ENCODE measurements at places on chromosomes 7 and 10. TPM values are rescaled to one million over a fixed set of nuclear protein-coding genes. Genes with fewer than 3 reads are reported as not detected.
A peak's percentile ranks its signal among the peaks of the same experiment; 100 is the strongest.

DNA sequence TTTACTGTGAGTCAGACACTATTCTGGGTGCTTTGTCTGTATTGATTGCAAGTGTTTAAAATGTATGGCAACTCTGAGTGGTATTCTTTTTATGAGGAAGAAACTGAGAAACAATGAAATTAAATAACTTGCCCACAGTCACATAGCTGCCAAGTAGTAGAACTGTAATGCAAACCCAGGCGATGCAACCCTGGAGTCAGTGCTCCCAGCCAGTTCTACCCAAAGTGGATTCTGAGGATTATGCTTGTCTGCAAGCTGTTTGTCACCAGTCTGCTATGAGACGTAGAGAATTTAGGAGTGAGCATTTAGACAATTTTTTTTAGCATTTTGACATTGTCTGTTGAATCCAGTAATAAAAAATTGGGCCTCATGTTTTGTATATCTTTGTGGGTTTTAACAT, 306.0 kb upstream of the LRGUK start:
- H3K27me3 ChIP-seq, result no peaks in the 10 kb centered on the region
- no peak overlapping the region for H3K27ac ChIP-seq
- peaks cover 9% of the 10 kb centered on the region for H3K4me1 ChIP-seq
- no peak overlapping the region for H3K4me3 ChIP-seq
- no peak for DNase-seq

DNA sequence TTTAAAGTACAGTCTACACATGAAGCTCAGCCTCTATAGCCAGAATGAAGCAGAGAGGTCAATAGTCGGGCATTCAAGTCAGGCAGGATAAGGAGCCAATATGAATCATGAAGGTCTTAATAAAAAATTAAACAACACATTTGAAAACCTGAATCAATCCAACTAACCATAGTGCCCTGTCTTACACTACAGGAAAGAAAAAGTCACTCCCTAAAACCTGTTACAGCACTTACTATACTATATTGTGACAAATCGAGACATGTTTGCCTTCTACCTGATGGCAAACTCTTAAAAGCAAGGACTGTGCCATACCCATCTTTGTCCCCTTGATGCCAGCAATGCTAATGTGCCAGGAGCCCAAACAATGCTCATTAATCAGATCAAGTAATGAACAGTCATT, 117.6 kb downstream of the HTR7 start:
- no peak overlapping the region for H3K4me3 ChIP-seq
- no peak for DNase-seq
- H3K4me1 ChIP-seq, result no peaks in the 10 kb centered on the region
- no peak overlapping the region for H3K27ac ChIP-seq
- no peaks in the 10 kb centered on the region for H3K27me3 ChIP-seq
- H3K36me3 ChIP-seq, result no peaks in the 10 kb centered on the region

GRCh38 chr7:44175730-44176129, 13.5 kb downstream of the GCK start:
- DNase-seq, result peak; percentile 4
- no peak overlapping the region for H3K27ac ChIP-seq
- no peaks in the 10 kb centered on the region for H3K36me3 ChIP-seq
- H3K27me3 ChIP-seq, result no peaks in the 10 kb centered on the region
- no peaks in the 10 kb centered on the region for H3K4me1 ChIP-seq
- no peak overlapping the region for H3K4me3 ChIP-seq

DNA sequence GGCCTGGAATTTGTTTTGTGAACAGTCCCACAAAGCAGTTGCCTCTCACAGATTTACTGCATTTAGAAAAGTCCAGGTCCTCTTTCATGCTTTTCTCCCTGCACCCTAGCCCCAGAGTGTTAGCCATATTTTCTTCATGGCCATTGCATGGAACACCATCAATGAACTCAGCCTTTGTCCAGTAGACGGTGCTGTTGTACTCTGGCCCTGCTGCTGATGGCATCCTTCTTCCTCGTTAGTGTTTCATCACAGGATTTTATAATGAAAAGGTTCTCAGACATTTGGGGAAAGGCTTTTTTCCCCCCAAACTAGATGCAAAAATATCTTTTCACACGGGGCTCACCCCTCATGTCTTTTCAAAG, 93.0 kb upstream of the SLC25A13 start:
- no peak overlapping the region for H3K27ac ChIP-seq
- no peaks in the 10 kb centered on the region for H3K27me3 ChIP-seq
- H3K4me3 ChIP-seq, result no peak overlapping the region
- peak; percentile 68 for DNase-seq

DNA sequence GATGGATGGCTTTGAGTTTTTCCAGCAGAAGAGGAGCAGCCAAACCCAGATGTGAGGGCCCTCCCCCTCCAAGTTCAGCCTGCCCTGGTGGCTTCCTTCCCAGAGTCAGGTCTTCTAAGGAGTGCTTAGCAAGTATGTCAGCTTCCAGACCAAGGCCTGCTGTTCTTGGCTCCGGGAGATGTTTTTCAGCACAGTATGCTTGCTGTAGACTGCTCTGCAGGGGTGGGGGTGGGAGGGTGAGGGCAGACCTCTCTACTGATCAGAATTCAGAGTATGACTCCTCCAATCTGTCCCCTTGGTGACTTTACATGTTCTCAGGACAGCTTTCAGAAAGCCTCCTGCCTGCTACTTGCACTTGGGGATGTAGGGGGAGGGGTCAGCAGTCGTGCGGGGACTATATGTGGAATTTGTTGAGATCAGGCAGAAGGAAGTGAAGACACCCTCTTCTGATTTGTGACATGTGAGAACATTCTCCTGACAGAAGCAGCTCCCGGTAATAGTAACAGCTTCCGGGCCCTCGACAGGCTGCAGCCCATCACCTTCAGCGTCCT, 516.4 kb upstream of the ZMIZ1 start:
- no peak overlapping the region for H3K27ac ChIP-seq
- no peaks in the 10 kb centered on the region for H3K36me3 ChIP-seq

DNA sequence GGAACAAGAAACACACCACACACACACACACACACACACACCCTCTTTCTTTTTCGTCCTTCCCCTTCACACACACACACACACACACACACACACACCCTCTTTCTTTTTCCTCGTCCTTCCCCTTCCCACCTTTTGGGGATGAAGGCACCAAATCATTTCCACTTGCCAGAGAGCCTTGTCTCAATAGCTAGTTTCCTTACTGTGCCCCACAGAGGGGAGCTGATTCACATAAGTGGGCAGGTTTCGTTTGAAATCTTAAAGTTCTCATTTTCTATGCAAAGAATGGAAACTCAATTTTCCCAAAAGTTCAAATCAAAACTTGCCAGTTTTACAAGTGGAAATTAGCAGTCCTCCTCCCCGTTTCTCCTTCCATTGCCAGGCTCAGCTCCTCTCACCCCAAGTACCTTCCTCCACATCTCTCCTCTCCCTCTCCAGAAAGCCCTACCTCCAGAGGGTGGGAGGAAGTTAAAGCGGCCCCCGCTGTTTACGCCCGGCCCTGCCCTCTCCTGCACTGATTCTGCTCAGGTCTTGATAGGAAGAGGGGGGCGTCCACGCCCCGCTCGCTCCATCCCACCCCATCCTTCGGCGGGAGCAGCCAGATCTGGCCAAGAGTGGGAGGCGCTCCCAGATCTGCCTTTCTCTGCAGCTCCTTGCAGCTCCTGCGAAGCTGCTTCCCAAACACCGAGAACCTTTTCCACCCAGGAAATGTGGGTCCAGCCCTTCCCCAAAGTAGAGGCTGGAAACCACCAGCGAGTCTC, 1.3 kb downstream of the CTTNBP2 start:
- no peak overlapping the region for H3K27ac ChIP-seq
- H3K4me1 ChIP-seq, result no peaks in the 10 kb centered on the region
- H3K4me3 ChIP-seq, result peak overlapping the region; percentile 70
- peak; percentile 21 for DNase-seq
- H3K27me3 ChIP-seq, result no peaks in the 10 kb centered on the region
- H3K36me3 ChIP-seq, result no peaks in the 10 kb centered on the region

GRCh38 chr7:8228068-8228467, 33.9 kb downstream of the ICA1 start:
- H3K27me3 ChIP-seq, result no peaks in the 10 kb centered on the region
- H3K4me1 ChIP-seq, result no peaks in the 10 kb centered on the region
- H3K4me3 ChIP-seq, result no peak overlapping the region
- H3K36me3 ChIP-seq, result no peaks in the 10 kb centered on the region

GRCh38 chr7:130345136-130345535, 520 bp downstream of the CPA5 start:
- no peak for DNase-seq
- no peak overlapping the region for H3K4me3 ChIP-seq
- H3K36me3 ChIP-seq, result no peaks in the 10 kb centered on the region
- no peaks in the 10 kb centered on the region for H3K27me3 ChIP-seq
- H3K4me1 ChIP-seq, result no peaks in the 10 kb centered on the region

DNA sequence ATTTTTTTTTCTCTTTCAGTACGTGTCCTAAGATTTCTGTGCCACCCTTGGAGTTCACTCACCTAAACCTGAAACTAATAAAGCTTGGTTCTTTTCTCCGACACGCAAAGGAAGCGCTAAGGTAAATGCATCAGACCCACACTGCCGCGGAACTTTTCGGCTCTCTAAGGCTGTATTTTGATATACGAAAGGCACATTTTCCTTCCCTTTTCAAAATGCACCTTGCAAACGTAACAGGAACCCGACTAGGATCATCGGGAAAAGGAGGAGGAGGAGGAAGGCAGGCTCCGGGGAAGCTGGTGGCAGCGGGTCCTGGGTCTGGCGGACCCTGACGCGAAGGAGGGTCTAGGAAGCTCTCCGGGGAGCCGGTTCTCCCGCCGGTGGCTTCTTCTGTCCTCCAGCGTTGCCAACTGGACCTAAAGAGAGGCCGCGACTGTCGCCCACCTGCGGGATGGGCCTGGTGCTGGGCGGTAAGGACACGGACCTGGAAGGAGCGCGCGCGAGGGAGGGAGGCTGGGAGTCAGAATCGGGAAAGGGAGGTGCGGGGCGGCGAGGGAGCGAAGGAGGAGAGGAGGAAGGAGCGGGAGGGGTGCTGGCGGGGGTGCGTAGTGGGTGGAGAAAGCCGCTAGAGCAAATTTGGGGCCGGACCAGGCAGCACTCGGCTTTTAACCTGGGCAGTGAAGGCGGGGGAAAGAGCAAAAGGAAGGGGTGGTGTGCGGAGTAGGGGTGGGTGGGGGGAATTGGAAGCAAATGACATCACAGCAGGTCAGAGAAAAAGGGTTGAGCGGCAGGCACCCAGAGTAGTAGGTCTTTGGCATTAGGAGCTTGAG, at the start of gene CFTR:
Gene CFTR, plus strand, starts transcription at position 801 of the 830 bp plus-strand sequence. CDS start 70 bp downstream, outside the sequence.
- no peaks in the 10 kb centered on the region for H3K36me3 ChIP-seq
- DNase-seq, result peak; percentile 17
- H3K4me3 ChIP-seq, result peak within 1 kb of the TSS; percentile 7
- no peaks in the 10 kb centered on the region for H3K27me3 ChIP-seq

DNA sequence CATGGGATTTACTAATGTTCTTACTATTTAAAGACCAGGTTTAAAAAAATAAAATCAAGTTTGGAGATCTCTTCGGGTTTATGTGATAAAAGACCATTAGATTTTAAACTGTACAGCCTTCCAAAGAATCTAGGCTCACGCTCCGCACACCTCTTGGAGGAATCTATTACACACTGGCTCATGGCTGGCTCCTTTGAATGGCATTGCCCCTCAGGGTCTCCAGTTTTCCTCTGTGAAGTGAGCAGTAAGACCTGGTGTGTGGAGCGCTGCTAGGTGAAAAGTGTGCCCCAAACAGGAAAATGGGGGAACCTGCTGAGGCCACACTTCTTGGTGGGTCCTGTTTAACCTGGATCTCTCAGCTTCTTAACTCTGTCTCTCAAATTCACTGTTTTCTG, 142.3 kb downstream of the KAT6B start:
- peaks cover 17% of the 10 kb centered on the region for H3K4me1 ChIP-seq
- no peak overlapping the region for H3K27ac ChIP-seq
- no peak overlapping the region for H3K4me3 ChIP-seq

DNA sequence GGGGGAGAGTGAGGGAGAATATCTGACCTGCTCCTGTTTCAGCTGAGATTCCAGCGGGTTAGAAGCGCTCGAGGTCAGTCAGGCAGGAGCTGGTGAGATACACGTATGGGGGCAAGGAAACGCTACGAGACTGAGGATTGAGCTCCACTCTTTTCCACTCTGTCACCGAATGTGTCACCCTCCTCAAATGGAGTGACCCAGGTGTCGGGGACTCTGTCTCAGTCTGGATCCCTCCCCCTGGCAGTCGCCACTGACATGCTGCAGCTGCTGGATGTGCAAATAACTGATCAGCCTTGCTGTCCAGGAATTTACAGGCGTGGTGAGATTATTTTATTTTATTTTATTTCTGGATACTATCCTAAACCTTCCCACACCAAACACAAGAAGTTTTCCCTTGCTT, 100.9 kb upstream of the DPP6 start:
- H3K4me1 ChIP-seq, result no peaks in the 10 kb centered on the region
- no peaks in the 10 kb centered on the region for H3K36me3 ChIP-seq
- H3K27ac ChIP-seq, result no peak overlapping the region
- no peaks in the 10 kb centered on the region for H3K27me3 ChIP-seq
- no peak for DNase-seq

DNA sequence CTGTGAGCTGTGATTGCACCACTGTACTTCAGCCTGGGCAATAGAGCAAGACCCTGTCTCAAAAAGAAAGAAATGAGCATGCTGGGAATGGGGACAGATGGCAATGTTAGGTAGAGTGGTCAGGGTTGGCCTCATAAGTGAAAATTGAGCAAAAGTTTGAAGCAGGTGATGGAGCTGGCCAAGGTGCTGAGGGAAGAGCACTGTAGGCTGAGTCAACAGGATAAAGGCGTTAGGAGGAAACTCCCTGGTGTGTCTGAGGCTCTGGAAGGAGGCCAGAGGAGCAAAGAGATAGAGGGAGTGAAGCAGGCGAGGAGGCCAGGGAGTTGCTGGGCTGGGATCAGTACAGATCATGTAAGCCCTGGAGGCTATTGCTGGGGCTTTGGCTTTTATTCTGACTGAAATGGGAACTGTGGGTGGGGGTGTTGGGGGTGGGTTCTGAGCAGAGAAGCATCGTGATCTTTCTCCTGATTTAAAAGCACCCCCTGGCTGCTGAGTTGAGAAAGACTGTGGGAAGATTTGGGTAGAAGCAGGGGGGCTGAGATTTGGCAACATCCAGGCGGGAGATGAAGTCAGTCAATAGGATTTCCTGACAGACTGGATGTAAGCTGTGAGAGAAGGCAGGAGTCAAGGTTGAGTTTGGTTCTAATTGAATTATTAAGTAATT, 52.5 kb upstream of the VKORC1L1 start:
- H3K27ac ChIP-seq, result no peak overlapping the region
- no peaks in the 10 kb centered on the region for H3K4me1 ChIP-seq
- no peaks in the 10 kb centered on the region for H3K27me3 ChIP-seq
- DNase-seq, result no peak

NPTX2 gene
- 139 TPM for total RNA-seq

TBXAS1 gene
- 5.7 TPM for total RNA-seq

PCDH15 gene
- 1.7 TPM for total RNA-seq

CAV2 gene
- total RNA-seq, result 40.2 TPM

RAMP3 gene
- 23.8 TPM for total RNA-seq

Data from testis (tissue), 5 donors.